IMR-90 (cell line): ENCODE measurements at places on chromosomes 4 and X. TPM values are rescaled to one million over a fixed set of nuclear protein-coding genes. Genes with fewer than 3 reads are reported as not detected.

- no peak for DNase-seq
Observed at GRCh38 chr4:2492970-2493369, 24.1 kb downstream of the RNF4 start.

GRCh38 chrX:154750301-154751202 lies at the start of gene GAB3:
GAB3 (minus strand) TSS chrX:154751077; CDS start chrX:154751025, 52 bp downstream.
- peak; percentile 31 for DNase-seq

PLXNB3 gene
- polyA plus RNA-seq, result 22.3 and 26.9 TPM in 2 replicates

- DNase-seq, result no peak
Observed at GRCh38 chrX:133881893-133882292, 103.5 kb downstream of the GPC3 start.

GRCh38 chrX:124931958-124932357 lies 387.7 kb upstream of the TEX13C start:
- no peak for DNase-seq

ADAMTS3 gene
- 0.66 and 0.68 TPM in 2 replicates for polyA plus RNA-seq

- peak; percentile 31 for DNase-seq
Observed at GRCh38 chr4:22607382-22607781, 85.4 kb upstream of the GBA3 start.

GRCh38 chr4:124934916-124935315 lies 222.4 kb upstream of the ANKRD50 start:
- no peak for DNase-seq

- no peak for DNase-seq
Observed at GRCh38 chrX:103405009-103405333, 28.6 kb downstream of the BEX3 start.

ALPK1 gene
- polyA plus RNA-seq, result 2.8 and 3.3 TPM in 2 replicates

- no peak for DNase-seq
Observed at GRCh38 chr4:1626151-1626550, 58.0 kb downstream of the FAM53A start.

DNA sequence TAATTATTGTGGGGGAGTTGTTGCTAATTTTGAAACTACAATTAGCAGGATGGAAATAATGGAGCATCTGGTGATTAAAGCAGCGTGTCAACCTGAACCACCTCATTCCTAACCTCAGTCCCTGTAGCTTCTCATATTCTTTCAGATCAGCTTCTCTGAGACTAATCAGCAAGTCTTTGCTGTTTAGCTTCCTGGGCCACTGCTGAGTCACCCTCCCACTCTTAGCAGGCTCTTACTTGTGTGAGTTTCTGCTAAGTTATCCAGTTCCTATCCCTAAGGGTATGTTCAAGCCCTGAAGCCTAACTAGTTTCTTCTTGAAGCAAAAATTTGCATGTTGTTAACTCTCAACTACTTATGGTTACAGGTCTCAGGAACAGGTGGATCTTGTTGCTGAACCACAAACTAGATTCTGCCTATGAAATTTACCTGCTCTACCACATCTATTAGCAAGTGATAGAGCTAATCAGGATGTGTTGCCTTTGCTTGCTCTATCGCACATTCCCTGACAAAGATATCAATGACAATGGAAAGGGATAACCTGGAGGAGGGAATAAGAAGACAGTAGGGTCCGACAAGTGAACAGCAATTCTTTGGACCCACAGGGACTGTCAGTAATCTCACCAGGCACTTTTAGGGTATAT lies 134.2 kb downstream of the EIF4E start:
- DNase-seq, result peak; percentile 73

GRCh38 chr4:153403726-153404125 lies 59.2 kb downstream of the MND1 start:
- DNase-seq, result peak; percentile 21

GRCh38 chrX:97290199-97290598 lies 406.5 kb downstream of the RPA4 start:
- no peak for DNase-seq

TXLNG gene
- polyA plus RNA-seq, result 9.4 and 9.7 TPM in 2 replicates

DNA sequence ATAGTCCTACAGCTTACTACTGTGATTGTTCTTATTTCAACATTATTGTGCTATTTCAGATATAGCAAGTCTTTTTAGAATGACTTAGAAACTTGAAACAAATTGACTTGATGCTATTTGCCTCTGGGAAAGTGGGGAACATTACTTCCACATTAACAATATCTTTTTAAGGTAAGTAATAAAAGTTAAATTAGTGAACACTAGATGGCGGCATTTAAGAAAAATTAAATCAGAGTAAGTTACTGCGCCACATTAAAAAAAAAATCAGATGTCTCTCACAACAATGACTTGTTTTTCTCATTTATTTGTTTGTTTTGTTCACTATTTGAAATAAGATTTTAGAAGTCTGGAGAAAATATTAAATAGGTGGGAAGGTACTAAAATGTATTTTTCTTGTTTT lies 1026.9 kb upstream of the SLIT2 start:
- DNase-seq, result peak; percentile 42

RIPPLY1 gene
- not detected in 2 replicates for polyA plus RNA-seq
